HEK293T (cell line): ENCODE measurements at places on chromosomes 7 and 10.

DNA sequence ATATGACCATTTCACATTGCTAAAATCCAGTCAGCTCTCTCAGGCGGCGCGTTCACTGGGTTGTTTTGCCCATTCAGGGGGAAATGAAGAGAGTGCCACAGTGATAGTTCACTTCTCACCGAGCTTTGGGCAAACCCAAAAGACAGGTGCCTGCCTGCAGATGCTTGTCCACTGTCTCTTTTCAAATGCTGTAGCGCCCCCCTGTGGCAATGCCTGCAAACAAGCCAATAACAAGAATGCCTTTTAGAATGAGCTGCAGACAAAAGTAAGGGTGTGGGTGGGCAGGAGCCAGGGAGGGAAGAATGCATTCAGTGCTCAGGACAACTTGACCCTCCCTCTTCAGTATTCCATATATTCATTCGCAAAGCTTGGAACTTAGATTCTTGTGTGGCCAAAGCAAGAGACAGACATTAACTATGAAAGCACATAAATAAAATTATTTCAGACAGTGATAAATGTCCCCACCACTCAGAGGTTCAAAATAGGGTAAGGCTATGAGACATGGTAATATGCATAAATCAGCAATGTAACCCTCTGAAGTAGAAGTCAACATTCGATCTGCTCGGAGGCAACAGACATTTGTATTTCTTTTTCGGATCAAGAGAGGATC is 86.9 kb downstream of the JAZF1 start:
- DNase-seq: peak; percentile 61

GRCh38 chr7:151012911-151013347 is 11.4 kb downstream of the ATG9B start:
- DNase-seq: peak; percentile 85

- peak; percentile 46 for DNase-seq
Measured at GRCh38 chr10:80924063-80924952, 386.6 kb downstream of the SH2D4B start.

GRCh38 chr7:880450-880849 is 4.1 kb downstream of the GET4 start:
- DNase-seq: no peak

DNA sequence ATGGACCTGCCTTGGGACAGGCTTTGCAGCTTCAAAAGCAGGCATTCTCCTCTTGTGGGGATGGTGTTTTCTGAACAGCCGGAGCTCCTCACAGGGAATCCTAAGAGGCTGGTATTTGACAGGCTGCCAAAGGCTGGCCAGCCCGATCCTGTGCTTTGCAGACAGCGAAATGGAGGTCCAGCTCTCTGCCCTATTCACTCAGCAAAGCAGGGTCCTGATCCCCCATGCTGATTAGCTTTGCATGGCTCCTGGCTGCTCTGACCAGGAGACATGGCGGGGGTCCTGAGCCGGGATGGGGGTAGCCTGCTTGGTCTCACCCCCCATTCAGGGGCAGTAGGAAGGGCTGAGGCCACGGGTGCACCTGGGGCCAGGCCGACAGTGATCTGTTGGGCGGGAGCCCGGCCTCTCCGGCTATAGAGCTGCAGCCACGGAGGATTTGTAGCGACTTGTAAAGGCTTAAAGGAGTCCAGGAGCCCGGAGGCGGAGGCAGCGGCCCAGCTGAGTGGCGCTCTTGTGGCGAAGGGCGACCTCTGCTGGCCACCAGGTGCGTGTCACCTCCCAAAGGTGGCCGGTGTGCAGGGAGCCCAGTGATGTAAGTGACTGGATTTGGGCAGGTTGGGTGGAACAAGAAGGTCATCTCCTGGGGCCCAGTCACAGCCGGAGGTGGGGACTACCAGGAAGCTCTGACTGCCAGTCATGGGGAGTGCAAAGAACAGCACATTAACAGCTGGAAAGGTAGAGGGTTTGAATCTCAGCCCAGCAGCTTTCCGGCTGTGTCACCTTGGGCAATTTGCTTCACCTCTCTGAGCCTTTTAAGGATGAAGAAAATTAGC is 126.5 kb downstream of the ZMIZ1 start:
- DNase-seq: peak; percentile 84

DNA sequence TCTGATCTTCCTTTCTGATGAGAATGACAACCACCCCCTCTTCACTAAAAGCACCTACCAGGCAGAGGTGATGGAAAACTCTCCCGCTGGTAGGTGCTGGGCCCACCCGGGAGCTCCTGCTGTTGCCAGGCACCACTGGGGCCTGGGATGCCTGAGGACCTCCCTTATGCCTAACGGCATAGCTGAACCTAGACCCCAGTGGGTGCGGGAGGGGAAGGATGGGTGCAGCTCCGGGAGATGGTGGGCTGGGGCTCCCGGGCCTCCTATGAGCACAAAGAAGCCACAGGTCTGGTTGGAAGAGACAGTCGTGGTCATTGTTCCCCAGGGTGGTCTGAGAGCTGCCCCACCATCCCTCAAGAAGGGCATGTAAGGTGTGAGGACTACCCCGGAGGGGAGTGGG is 15.6 kb upstream of the VSIR start:
- DNase-seq: no peak

DNA sequence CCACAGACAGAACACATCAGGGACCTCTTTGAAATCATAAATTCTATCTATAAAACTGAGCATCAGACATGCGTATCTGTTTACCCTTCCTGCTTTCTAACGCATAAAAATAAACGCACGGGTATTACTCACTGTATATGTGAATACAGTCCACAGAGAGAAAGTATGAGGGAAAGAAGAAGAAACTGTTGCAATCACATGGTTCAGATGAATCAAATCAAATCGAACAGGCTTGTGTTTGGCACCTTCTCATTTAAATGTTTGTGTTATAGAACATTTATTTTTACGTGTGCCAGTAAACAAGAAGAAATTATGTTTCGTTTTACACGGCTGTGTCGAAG is 322.0 kb downstream of the FRMD4A start:
- no peak for DNase-seq

- DNase-seq: no peak
Measured at GRCh38 chr10:86367152-86367951, 757 bp upstream of the GRID1 start.

DNA sequence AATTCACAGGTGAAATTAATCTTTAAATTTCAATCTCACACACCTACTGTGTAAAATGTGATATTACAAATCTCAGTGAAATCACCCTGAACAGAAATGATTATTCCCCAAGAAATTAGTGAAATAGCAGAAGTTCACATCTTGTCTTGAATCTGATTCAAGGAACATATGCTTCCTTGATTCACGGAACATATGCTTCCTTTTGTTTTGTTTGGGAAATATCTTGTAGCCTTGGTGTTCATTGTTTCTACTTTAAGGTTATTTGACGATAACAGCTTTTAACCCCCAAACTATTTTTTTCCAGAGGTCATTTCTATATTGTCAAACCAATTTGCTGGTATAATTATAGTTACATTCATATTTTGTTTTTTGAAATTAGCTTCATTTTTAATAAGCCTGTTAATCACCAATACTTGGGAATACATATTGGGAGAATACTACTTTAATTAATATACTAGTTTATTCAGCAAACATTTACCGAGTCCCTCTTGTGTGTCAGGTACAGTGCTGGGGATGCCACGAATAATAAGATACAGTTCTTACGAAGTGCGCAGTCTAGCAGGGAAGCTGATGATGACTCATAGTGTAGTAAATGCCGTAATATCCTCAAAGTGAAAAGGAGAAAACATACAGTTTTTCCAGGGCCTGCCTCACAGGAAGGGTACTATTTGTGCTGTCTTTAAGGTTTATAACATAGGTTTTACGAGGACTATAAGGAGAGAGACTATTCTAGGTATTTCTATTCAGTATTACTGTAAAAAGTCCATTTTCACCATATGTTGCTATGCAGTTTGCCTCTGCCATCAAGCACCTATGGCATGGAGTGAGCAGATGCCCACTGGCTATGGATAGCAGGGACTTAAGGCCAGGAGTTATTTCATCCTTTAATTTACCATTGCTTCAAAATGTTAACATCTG is 32.5 kb downstream of the PRKAR2B start:
- no peak for DNase-seq

DNA sequence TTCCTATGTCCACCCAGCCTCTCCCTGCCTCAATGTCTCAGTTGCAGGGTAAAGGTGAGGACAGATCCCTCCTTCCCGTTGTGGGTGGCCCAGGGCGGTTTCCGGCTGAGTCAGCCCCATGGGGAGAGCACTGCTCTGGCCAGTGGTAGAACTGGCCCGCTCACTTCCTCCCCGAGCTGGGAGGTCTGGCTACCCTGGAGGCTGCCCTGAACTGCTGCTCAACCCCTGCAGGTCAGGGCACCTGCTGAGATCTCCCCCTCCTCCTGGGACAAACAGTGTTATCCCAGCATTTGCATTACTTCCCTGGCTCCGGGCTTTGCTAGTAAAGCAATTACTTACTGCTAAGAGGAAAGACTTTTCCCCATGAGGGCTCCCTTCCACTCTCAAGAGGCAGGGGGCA is 21.4 kb upstream of the IMPDH1 start:
- no peak for DNase-seq

DNA sequence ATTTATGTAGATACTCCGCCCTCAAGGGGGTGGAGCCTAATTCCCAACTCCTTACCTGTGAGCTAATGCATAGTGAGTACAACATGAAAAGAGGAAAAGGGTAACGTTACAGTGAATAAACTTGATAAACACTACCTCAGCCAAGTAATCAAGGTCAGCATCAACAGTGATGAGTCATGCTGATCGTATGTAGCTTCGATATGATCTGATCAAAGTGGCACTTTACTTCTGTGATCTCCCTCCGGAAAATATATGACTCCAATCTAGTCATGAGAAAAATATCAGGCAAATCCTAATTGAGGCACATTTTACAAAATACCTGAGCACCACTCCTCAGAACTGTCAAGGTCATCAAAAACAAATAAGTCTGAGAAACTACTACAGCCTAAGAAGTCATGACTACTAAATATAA is 70.4 kb downstream of the VTI1A start:
- no peak for DNase-seq

GRCh38 chr7:107212725-107213124 is 43.9 kb downstream of the HBP1 start:
- DNase-seq: no peak

- peak; percentile 75 for DNase-seq
Measured at GRCh38 chr7:140478246-140479061, 851 bp downstream of the MKRN1 start.

DNA sequence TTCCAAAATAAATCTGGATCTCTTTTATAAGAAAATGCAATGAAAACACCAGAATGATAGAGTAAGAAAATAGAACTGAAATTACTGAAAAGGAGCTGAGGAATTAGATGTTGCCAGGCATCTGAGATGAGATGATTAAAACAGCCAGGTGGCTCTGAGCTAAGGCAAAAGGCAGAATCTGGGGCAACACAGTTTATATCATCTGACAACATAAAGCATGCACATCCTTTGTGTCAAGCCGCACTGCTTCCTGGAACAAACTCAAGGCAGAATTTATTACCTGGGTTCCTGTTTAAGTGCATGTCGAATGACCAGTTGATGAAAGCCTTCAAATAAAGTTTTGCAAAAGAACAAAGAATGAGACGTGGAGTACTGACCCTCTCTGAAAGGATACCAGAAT is 247.0 kb downstream of the SNX10 start:
- DNase-seq: no peak

- no peak for DNase-seq
Measured at GRCh38 chr7:146636033-146636356, 519.4 kb downstream of the CNTNAP2 start.

DNA sequence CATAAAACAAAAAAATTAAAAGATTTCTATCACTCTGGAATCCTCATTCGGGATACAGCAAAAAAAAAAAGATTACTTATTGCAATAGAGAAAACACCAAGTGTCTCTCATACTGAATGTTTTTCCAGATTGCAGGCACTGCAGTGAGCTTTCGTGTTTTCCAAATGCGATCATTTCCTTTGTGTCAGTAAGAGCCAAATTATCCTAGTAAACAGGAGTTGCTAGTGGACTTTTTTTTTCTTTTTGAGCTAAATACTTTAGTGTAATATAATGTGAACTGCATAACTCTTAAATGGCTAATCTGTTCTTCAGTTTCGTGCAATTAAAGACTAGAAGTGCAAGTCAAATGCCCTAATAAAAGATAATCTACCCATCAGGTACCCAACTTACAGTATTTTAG is 44.4 kb upstream of the TOMM7 start:
- no peak for DNase-seq

- DNase-seq: no peak
Measured at GRCh38 chr10:98659951-98660350, 213.2 kb upstream of the HPS1 start.
